H1 (cell line): ENCODE measurements at places on chromosomes 11 and 22. TPM values are rescaled to one million over a fixed set of nuclear protein-coding genes. Genes with fewer than 3 reads are reported as not detected.

AIFM3 gene
- polyA plus RNA-seq: 1.4 and 2.1 TPM in 2 replicates

PGA5 gene
- polyA plus RNA-seq: 2.0 and 2.5 TPM in 2 replicates

APOL5 gene
- not detected in 2 replicates for polyA plus RNA-seq

GGTLC3 gene
- polyA plus RNA-seq: not detected in 2 replicates

MMP12 gene
- polyA plus RNA-seq: not detected in 2 replicates

MCAM gene
- 32.2 and 63.2 TPM in 2 replicates for polyA plus RNA-seq

SPON1 gene
- polyA plus RNA-seq: 1.5 and 2.0 TPM in 2 replicates

LSP1 gene
- 0.03 TPM in 1 of 2 replicates, not detected in the other for polyA plus RNA-seq

MMP13 gene
- not detected in 2 replicates for polyA plus RNA-seq

PANX3 gene
- polyA plus RNA-seq: not detected in 2 replicates

ANO9 gene
- 20.7 and 24.6 TPM in 2 replicates for polyA plus RNA-seq

PARVB gene
- polyA plus RNA-seq: 14.5 and 18.4 TPM in 2 replicates

LRRC4C gene
- polyA plus RNA-seq: 0.23 and 0.25 TPM in 2 replicates

SLC37A2 gene
- 1.9 and 2.0 TPM in 2 replicates for polyA plus RNA-seq

ENTHD1 gene
- not detected in 2 replicates for polyA plus RNA-seq

CHRM1 gene
- polyA plus RNA-seq: 0.05 and 0.08 TPM in 2 replicates

C11orf86 gene
- 0.97 and 1.6 TPM in 2 replicates for polyA plus RNA-seq

GTSE1 gene
- polyA plus RNA-seq: 17.5 and 25.7 TPM in 2 replicates

PAX6 gene
- 0.65 and 1.1 TPM in 2 replicates for polyA plus RNA-seq

IL18 gene
- 0.13 and 0.29 TPM in 2 replicates for polyA plus RNA-seq

P2RY6 gene
- 0.15 and 0.20 TPM in 2 replicates for polyA plus RNA-seq

SLC25A1 gene
- polyA plus RNA-seq: 110 and 183 TPM in 2 replicates

FGF4 gene
- 0.57 and 1.3 TPM in 2 replicates for polyA plus RNA-seq

ARAP1 gene
- polyA plus RNA-seq: 25.7 and 39.9 TPM in 2 replicates

KLHL35 gene
- 0.41 and 0.64 TPM in 2 replicates for polyA plus RNA-seq

TSPAN18 gene
- 5.2 and 7.0 TPM in 2 replicates for polyA plus RNA-seq

FXYD2 gene
- 0.89 and 1.6 TPM in 2 replicates for polyA plus RNA-seq

CRYBB3 gene
- polyA plus RNA-seq: 0.44 and 0.63 TPM in 2 replicates

CD248 gene
- 2.7 and 4.6 TPM in 2 replicates for polyA plus RNA-seq

ZC3H12C gene
- polyA plus RNA-seq: 2.0 TPM in 2 replicates

MS4A6A gene
- polyA plus RNA-seq: not detected in 2 replicates

MUC5AC gene
- polyA plus RNA-seq: not detected in 2 replicates

DKK3 gene
- 40.1 and 51.0 TPM in 2 replicates for polyA plus RNA-seq

CTSC gene
- polyA plus RNA-seq: 225 and 347 TPM in 2 replicates

CEND1 gene
- 0.82 and 1.3 TPM in 2 replicates for polyA plus RNA-seq

OR8D1 gene
- polyA plus RNA-seq: not detected in 2 replicates

OSM gene
- polyA plus RNA-seq: not detected in 2 replicates

MN1 gene
- polyA plus RNA-seq: 3.1 and 5.0 TPM in 2 replicates

UPB1 gene
- polyA plus RNA-seq: 0.05 and 0.09 TPM in 2 replicates

BRD1 gene
- 6.8 and 11.4 TPM in 2 replicates for polyA plus RNA-seq

SAA4 gene
- polyA plus RNA-seq: not detected in 2 replicates

REXO2 gene
- polyA plus RNA-seq: 95.9 and 114 TPM in 2 replicates

CASP5 gene
- polyA plus RNA-seq: not detected in 2 replicates

ST3GAL4 gene
- polyA plus RNA-seq: 20.0 and 21.0 TPM in 2 replicates

PDGFB gene
- 3.9 and 5.5 TPM in 2 replicates for polyA plus RNA-seq

TBC1D22A gene
- polyA plus RNA-seq: 11.9 and 14.0 TPM in 2 replicates

RAC2 gene
- 4.3 and 6.1 TPM in 2 replicates for polyA plus RNA-seq

NLRP6 gene
- 0.06 TPM in 1 of 2 replicates, not detected in the other for polyA plus RNA-seq

ARRB1 gene
- polyA plus RNA-seq: 9.4 and 12.4 TPM in 2 replicates

OR52I2 gene
- polyA plus RNA-seq: not detected in 2 replicates

CSKMT gene
- polyA plus RNA-seq: 12.0 and 26.4 TPM in 2 replicates

CBX7 gene
- 6.9 and 12.3 TPM in 2 replicates for polyA plus RNA-seq

CABP4 gene
- 0.03 TPM in 1 of 2 replicates, not detected in the other for polyA plus RNA-seq

MFRP gene
- 0.02 TPM in 2 replicates for polyA plus RNA-seq
